ENCODE measurements at places on chromosomes 3 and 15.

- no peak for DNase-seq
These were observed 88.5 kb upstream of the LIMD1 start for GRCh38 chr3:45506084-45506483.

- no peak for DNase-seq
These were observed 460.8 kb downstream of the SOX2 start for GRCh38 chr3:182172534-182172933.

DNA sequence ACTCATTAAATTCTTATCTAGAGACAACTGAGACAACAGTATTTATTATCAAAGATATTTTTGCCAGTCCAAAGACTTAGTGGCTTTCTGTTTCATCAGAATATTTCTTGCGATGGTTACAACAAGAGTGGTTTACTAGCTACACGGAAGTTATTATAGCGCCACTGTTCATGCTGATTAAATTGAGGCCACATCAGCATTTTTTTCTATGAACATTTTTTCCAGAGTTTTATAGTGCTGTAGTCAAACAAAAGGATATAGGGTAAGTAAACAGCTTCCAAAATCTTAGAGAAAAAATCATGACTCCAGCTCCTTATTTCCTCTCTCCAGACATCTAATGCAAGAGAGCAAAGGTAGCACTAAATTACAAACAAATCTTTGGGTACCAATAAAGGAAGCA lies 1264.4 kb downstream of the ZPLD1 start:
- no peak for DNase-seq

DNA sequence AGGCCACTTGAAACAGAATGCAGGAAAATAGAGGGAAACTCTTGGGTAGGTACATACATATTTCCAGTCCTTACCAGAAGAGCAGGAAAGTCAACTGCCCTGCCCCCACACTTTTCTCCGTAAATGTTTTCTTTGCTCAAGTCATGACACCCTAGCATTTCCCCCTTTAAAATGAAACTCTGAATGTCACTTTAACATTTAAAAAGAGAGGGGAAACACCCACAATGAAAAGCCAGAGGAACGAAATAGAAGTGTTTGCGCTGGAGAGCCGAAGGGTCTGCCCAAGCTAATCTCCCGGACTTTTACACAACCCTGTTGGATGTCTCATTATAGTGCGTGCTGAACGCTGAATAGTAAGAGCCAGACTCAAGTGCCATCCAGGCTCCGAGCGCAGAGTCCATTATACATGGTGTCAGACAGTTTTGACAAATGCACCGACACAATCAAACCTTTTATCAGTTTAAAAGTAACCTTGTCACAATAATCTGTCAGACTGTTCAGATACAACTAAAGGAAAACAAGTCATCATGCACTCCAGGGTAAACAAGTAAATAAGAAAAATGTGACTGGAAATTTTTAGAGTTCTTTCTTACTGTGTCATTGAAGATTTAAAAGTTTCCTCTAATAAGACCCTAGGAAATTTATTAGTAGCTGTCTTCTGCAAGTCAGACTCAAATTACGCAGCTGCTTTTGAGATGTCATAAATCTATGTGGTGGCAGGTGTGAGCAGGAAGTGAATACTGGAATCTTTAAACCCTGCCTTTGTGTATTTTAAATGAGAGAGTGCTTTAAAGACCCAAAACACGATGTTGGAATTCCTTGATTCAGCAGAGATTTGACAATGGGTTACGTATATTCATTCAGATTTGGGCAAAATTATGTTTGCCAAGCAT lies 159.8 kb downstream of the RBMS3 start:
- DNase-seq, result no peak

DNA sequence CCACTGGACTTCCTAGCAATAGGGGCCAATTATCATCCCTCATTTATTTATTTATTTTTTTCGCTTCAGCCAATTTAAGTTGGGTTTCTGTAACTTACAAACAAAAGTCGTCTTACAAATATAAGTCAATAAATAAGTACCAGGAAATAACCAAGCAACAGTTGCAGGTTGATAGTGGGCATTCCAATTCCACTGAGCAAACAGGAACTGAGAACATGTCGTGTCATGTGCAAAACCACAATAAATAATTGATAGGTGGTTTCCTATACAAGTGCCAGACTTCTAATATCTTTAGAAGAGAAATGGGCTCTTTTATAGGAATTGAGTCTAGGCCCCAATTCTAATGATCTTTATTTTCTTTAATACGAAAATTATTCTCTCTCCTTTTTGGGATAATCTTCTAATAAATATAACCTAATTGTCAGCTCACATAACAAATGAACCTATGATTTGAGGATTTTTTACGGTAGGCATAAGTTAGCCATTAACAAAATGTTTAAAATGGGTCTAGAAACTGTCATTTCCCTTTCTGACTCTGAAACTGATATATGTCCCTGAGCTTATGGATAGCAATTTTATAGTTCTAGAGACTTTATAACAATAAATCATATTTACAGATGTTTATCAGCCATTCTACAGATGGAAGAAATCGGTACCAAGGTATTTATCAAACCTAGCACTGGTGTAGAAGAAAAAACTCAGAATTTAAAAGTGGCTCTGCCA lies 571.8 kb downstream of the FOXP1 start:
- no peak for DNase-seq

- no peak for DNase-seq
These were observed 52.7 kb downstream of the MITF start for GRCh38 chr3:69791919-69792399.

GRCh38 chr3:48026951-48027908 lies 11.0 kb upstream of the MAP4 start:
- no peak for DNase-seq
